ENCODE measurements at places on chromosomes 1 and 21.

- no peak for DNase-seq
These were observed 146.6 kb downstream of the KCNJ6 start for GRCh38 chr21:37769656-37770055.

GRCh38 chr1:211476200-211476849, 15.6 kb downstream of the RD3 start:
- peak; percentile 67 for DNase-seq

DNA sequence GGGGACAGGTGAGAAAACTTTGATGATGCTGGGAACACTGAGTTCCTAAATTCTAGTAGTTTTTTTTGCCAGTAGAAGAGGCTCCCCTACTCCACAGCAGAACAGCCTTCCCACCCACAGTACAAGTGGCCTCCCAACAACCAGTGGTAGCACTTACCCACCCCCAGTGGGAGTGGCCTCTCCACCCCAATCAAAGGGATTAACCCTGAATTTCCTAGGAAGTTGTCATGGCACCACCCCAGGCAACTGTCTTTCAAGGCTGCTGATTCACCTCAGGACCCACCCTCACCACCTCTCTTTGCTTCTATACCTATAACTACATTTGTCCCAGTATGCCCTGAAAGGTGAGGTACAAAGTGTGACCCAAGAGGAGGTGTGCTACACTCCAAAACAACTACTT, 81.4 kb upstream of the PRDX6 start:
- DNase-seq: no peak

GRCh38 chr1:175826705-175827104, 83.3 kb upstream of the TNR start:
- no peak for DNase-seq

- DNase-seq: peak; percentile 99
These were observed at the start of gene XPR1 for GRCh38 chr1:180631766-180632325. Gene XPR1 (plus strand): TSS chr1:180632022. CDS start chr1:180632202, 180 bp downstream.

- DNase-seq: no peak
These were observed 5.8 kb downstream of the CSRP1 start for GRCh38 chr1:201501144-201501543.

DNA sequence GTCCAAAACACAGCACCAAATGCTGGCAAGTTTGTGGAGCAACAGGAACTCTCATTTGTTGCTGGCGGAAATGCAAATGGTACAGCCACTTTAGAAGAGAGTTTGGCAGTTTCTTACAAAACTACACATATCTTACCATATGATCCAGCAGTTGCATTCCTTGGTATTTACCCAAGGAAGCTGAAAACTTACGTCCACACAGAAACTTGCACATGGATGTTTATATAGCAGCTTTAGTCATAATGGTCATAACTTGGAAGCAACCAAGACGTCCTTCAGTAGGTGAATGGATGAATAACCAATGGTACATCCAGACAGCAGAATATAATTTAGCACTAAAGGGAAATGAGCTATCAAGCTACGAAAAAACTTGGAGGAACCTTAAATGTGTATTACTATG, 66.4 kb downstream of the MARK1 start:
- DNase-seq: no peak

DNA sequence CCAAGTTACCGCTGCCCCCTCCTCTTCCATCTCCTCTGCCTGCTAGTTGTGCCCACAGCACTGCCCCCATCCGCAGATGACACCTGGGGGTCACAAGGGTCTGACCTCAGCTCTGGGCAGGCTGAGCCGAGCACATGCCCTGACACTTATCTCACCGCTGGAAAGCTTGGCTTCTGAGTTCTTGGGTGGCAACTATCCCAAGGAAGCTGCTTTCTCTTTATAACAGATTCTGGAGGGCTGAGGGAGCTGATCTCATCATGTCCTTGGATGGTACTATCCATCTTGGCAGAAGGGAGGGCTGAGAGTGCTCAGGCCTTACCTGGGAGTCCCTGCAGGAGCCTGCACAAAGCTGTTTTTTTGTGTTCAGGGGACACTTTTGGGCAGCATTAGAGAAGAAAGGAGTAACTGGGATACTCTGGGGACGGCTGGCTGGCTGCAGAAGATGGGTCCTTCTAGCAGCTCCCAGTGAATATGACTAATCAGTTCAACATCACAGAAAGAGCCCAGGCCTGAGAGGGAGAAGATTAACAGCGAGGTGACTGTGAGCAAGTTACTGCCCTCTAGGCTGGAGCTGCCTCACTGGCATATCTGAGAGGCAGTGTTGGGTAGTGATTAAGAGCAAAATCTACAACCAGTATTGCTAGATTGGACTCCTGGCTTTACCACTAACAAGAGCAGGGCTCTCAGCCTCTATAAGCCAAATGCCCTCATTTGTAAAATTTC, 71.6 kb downstream of the PLXNA2 start:
- DNase-seq: no peak

GRCh38 chr1:115595279-115596079, 46.3 kb upstream of the VANGL1 start:
- DNase-seq: peak; percentile 27

GRCh38 chr1:5934058-5934884, 58.0 kb downstream of the NPHP4 start:
- DNase-seq: no peak

DNA sequence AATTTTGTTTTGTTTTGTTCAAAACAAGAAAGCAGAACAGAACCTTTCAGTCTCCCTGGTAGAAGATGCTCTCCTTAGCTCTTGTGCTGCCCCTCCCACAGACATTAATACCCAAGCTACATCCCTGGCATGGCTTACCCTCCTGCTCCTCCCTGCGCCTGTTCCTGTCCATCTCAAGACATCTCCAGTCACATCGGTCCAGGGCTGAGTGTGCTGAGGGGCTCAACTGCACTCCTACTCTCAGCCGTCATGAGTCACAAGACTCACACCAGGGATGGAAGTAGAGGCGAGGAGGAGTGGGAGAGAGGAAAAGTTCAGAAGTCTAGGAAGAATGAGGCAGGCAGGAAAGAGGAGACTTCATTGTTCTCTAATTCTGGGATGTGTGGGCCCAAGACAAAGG, 9.2 kb upstream of the TACSTD2 start:
- no peak for DNase-seq

Measured in CD4-positive, alpha-beta T cell treated with Interferon gamma for 1 hour (primary cell).